GM12878 (cell line): ENCODE measurements at places on chromosomes 6 and 20. TPM values are rescaled to one million over a fixed set of nuclear protein-coding genes. Genes with fewer than 3 reads are reported as not detected.
A peak's percentile ranks its signal among the peaks of the same experiment; 100 is the strongest.

GRCh38 chr20:45085867-45086266, 15.1 kb downstream of the KCNS1 start:
- no peak for DNase-seq
- peaks cover 7% of the 10 kb centered on the region; the same call in 1 of the 2 replicates for H3K36me3 ChIP-seq
- no peaks in the 10 kb centered on the region for H3K4me1 ChIP-seq
- H3K27ac ChIP-seq, result no peak overlapping the region
- H3K27me3 ChIP-seq, result no peaks in the 10 kb centered on the region

Gene KCNK5
- total RNA-seq, result 3.8 and 4.2 TPM in 2 replicates

DNA sequence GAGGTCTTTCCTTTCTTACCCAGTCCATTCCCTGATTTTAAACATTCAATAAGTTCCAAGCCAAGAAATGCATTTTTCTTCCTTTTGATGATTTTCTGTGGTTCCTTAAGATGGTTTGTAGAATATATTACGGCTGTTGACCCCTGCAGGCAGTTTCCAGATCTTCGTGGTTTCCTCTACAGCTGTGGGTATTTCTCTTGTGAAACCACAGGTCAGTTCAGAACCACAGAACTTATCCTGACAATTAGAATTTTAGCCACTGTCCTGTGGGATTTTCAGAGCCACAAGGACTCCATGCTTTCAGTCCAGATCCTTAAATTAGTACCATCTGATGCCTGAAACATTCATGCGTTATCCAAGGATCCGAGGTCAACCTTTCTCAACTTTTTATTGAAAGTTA, 29.7 kb upstream of the EXOC2 start:
- H3K4me1 ChIP-seq, result no peaks in the 10 kb centered on the region
- H3K27ac ChIP-seq, result no peak overlapping the region
- no peak for DNase-seq
- H3K27me3 ChIP-seq, result no peaks in the 10 kb centered on the region
- no peaks in the 10 kb centered on the region for H3K36me3 ChIP-seq

Gene MARCKS
- total RNA-seq, result 164 and 172 TPM in 2 replicates

Gene PHACTR1
- 66.7 and 69.7 TPM in 2 replicates for total RNA-seq

Gene PCNA
- 389 and 402 TPM in 2 replicates for total RNA-seq

Gene COL11A2
- 0.51 and 0.53 TPM in 2 replicates for total RNA-seq

GRCh38 chr6:3499603-3500002, 42.8 kb upstream of the SLC22A23 start:
- no peak for DNase-seq
- H3K4me3 ChIP-seq, result no peak overlapping the region
- H3K4me1 ChIP-seq, result no peaks in the 10 kb centered on the region
- H3K36me3 ChIP-seq, result no peaks in the 10 kb centered on the region
- peaks cover 2% of the 10 kb centered on the region; the same call in 1 of the 2 replicates for H3K27me3 ChIP-seq

DNA sequence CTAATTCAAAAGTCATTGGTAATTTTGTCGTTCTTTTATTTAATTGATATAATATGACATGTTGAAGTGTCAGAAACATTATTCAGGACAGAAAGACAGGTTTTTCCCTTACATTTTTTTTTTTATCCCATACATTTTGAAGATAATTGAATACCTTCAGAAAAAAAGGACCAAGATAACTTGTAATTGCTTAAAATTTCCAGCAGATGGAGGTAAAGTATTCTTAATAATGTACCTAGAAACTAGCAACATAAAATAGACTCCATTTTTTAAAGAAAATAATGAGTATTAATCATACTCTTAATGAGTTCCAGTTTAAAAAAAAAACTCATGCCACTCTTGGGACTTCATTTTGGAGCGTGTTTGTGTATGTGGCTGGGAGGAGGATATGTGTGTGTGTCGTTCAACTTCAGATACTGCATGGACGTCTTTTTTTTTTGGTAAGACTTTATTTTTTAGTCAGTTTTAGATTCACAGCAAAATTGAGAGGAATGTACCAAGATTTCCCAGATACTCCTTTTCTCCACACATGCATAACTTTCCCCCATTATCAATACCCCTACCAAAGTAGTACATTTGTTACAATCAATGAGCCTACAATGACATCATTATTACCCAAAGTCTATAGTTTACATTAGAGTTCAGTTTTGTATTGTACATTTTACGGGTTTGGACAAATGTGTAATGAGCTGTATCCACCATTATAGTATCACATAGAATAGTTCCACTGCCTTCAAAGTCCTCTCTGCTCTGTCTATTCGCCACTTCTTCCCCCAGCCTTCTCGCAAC, 79.4 kb downstream of the ROS1 start:
- no peaks in the 10 kb centered on the region; the same call in 1 of the 2 replicates for H3K27me3 ChIP-seq
- no peak overlapping the region for H3K27ac ChIP-seq

- H3K4me1 ChIP-seq, result 0 out of 2 replicates have a peak, but pooled peaks cover 4% of the 10 kb centered on the region
- peak within 1 kb of the TSS; percentile 58 for H3K4me3 ChIP-seq
- H3K36me3 ChIP-seq, result no peaks in the 10 kb centered on the region
- DNase-seq, result no peak
Observed at GRCh38 chr6:11043961-11044711, at the start of gene ELOVL2. Gene ELOVL2, minus strand, starts transcription at chr6:11044305. Its CDS starts 75 bp downstream, at chr6:11044230.

- H3K36me3 ChIP-seq, result peaks cover 2% of the 10 kb centered on the region
- H3K27me3 ChIP-seq, result no peaks in the 10 kb centered on the region
- H3K4me3 ChIP-seq, result peak overlapping the region; percentile 91
Observed at GRCh38 chr6:41546866-41547798, 951 bp downstream of the FOXP4 start.

DNA sequence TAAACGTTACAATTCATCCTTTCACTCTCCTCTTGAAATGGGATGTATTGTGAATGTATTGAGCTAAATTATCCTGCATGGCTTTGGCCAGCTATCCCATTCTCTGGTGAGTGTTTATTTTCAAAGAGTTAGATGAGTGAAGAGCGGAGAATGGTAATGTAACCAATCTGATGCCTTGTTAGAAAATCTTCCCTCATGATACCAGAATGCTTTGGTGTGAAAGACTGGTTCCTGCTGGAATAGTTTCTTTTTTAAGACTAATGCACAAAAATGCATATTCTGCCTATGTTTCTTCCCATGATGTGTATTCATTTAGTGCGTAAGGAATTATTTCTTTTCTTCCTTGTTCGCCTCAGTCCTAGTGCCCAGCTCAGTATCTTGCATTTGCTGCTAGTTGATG, 506.7 kb downstream of the PRKN start:
- no peaks in the 10 kb centered on the region for H3K36me3 ChIP-seq
- DNase-seq, result no peak
- H3K4me1 ChIP-seq, result no peaks in the 10 kb centered on the region

GRCh38 chr20:4247898-4248858, 232.8 kb upstream of the RNF24 start:
- H3K27me3 ChIP-seq, result 0 out of 2 replicates have a peak, but pooled peaks cover 4% of the 10 kb centered on the region
- no peaks in the 10 kb centered on the region for H3K36me3 ChIP-seq
- no peak for DNase-seq
- H3K4me1 ChIP-seq, result no peaks in the 10 kb centered on the region

GRCh38 chr6:41650120-41650519, 11.9 kb downstream of the MDFI start:
- H3K27ac ChIP-seq, result no peak overlapping the region
- no peaks in the 10 kb centered on the region for H3K36me3 ChIP-seq
- H3K4me3 ChIP-seq, result no peak overlapping the region
- H3K27me3 ChIP-seq, result no peaks in the 10 kb centered on the region; the same call in 1 of the 2 replicates
- no peak for DNase-seq
